ENCODE measurements at places on chromosomes 6 and 20.

DNA sequence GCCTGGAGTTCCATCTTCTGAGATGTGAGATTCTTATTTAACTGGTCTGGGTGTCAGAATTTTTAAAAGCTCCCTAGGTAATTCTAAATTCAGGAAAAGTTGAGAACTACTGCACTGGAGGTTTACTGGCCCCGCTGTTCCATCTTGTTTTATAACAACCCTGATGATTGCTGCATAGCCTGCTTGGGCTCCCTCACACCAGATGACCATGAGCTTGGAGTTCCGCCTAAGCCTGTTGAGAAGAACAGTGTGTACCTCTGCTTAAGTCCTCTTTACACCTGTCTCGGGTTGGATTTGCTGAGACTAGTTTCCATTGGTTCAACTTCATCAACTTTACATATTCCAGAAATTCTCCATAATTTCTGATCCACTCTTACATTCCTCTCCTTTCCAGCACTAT is 77.9 kb downstream of the FKBP5 start:
- no peak for DNase-seq

DNA sequence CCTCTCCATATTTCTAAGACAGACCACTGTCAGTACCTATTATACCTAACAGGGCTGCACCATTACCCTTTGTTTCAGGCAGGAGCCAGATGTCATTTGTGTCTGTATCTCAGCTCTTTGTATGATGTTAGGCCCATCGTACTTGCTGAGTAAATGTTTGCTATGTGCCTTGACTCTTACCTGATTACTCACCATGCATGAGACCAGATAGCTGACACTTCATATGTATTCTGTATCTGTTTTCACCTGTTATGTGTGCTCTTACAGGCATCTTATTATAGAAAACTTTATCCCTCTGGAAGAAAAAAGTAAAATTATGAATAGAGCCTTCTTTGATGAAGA is 31.7 kb upstream of the ASXL1 start:
- no peak for DNase-seq

DNA sequence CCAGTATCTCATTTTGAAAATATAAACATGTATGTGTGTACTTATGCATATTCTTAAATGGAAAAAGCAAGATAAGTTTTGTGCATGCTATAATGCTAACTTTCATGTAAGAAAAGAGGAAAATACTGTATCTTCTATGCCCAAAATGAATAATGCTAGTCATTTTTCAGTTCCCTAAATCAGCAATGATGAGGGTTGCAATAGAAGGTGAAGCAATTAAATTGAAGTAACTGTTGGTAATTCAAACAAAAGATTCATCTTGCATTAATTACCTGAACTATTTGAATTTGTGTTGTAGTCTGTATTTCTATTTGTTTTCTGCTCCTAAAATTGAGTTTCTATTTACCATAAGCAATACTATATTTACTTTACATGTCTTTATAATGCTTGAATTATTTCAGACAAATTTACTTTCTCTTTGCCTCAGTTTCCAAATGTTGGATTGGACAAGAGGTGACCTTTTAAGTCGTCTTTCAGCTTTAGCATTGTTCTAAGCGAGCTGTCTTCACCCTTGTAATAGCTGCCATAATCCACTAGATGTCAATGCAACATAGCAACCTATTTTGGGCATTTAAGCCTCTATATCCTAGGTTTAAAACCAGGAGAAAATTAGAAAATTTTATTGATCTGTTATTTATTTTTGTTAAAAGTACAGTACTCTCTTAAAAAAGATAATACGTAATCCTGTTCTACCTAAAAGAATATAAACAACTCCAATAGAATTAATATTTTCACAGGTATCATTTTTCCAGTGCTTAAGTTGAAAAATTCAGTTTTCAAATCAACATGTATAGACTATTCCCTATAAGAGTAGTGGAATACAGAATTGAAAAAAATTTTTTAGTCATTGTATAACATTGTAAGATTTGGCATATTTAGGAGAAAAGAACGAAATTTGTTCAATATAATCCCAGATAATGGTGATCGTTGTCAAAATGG is 52.3 kb upstream of the IFNGR1 start:
- peak; percentile 18 for DNase-seq

DNA sequence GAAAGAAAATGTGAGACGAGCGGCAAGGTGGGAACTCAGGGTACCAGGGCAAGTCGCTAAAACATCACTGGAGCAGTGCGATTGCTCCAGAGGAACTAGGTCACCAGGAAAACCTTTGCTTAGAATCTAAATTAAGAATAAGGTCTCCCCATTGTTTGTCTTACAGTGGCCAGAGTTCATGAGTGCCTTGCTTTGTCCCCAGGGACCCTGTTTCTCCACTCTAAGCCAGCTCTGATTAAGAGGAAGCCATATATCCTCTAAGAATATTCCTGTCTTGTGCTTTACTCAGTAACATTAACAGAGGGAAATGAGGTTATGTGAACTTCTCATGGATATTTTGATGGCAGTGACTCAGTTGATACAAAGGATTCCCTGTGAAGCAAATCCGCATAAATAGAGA is 305.8 kb downstream of the CD83 start:
- no peak for DNase-seq
